ENCODE measurements at places on chromosomes 6 and 20. TPM values are rescaled to one million over a fixed set of nuclear protein-coding genes. Genes with fewer than 3 reads are reported as not detected.
A peak's percentile ranks its signal among the peaks of the same experiment; 100 is the strongest.

The PHF20 gene
- total RNA-seq = 15.0 TPM

DNA sequence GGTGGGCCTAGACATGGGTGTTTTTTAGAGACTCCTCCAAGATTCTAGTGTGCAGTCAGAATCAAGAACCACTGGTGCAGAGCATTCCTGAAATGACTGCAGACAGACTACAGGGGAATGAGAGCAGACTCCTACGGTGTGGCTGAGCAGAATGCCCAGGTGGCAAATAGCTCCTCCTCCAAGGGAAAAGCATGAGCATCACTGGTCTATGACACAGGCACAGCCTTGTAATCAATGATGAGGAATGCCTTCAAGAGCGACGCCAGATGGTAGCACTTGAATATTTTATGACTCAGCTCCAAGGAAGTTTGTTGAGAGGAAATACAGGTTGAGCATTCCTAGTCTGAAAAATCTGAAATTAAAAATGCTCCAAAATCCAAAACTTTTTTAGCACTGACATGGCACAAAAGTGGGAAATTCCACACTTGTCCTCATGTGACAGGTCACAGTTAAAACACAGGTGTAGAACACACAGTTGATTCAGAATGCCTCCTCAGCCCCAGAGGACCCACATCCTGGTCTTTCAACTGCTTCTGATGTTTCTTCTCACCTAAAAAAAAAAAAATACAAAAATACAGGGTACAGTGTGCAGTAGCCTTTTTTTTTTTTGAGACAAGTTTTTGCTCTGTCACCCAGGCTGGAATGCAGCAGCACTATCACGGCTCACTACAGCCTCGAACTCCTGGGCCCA, 10.6 kb upstream of the FAM8A1 start:
- DNase-seq = peak; percentile 84

DNA sequence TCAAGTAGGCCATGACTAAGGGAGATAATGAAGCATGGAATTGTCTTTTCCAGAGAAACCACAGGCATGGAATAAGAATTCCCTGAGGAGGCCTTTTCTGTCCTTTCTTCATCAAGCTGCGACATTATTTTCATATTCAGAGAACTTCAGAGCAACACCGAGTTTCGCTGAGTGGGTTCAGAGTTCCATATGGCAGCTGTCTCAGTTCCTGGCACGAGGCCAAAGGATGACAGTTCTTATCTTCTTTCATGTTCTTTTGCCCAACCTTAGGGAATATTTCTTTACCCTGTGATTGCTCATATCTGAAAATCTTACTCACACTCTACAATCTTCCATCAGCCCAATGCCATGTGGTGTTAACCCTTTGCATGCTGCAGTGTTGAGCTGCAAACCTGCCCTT, 135.3 kb upstream of the BMP2 start:
- DNase-seq = no peak

The ETV7 gene
- 0.99 TPM for total RNA-seq

DNA sequence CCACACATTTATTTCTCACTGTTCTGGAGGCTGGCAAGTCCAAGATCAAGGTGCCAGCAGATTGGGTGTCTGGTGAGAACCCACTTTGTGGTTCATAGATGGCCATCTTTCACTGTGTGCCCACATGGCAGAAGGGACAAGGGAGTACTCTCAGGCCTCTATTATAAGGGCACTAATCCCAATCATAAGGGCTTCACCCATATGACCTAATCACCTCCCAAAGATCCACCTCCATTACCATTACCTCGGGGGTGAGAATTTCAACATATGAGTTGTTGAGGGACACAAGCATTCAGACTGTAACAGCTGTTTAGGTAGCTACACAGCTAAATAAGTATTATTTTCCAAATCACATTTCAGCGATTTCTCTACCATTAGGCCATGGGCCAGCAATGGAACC, 2.5 kb upstream of the PRND start:
- no peak for DNase-seq

- no peak for DNase-seq
These were observed 491.1 kb downstream of the UTRN start for GRCh38 chr6:144776031-144776819.

- no peak for DNase-seq
These were observed 318.2 kb upstream of the POU3F2 start for GRCh38 chr6:98516206-98516605.

GRCh38 chr6:44820321-44820720, 432.8 kb downstream of the CDC5L start:
- no peak for DNase-seq

- DNase-seq = no peak
These were observed 20.6 kb upstream of the TASP1 start for GRCh38 chr20:13659288-13659687.

The MAFB gene
- 0.25 TPM for total RNA-seq

The OR2W1 gene
- total RNA-seq = not detected

DNA sequence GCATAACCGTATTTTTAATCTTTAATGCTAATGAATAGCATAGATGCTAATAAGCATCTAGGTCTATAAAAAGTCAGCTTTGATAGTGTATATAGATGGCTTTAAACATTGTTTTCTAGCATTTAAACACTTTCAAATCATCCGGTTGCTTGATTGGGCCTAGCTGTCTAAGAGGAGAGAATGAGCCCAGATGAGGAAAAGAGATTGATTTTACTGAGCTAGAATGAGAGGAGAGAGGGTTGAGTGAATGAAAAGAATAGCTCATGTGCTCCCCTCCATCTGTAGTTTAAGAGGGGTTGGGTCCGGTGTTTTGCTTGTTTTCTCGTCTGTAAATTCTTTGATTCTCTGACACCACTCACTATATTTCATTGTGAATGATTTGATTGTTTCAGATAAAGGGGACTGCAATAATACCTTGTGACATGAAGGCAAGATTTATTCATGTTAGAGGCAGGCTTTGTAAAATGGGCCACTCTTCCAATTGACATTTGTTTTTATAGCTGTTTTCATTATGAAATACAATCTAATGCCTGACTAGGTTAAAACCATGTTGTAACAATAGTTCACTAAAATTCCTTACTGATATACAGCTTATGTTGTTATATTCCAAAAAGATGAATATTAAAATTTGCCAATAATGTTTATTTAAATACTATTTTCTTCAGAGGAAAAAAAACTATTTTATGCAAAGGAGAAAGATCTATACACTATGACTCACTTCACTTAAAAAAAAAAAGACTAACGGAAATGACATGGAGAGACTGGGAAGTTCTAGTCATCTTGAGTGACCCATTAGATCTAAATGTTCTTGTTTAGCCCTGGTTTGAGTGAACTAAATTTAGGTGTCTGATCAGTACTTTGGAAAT, 3.2 kb downstream of the PTPN1 start:
- no peak for DNase-seq

The MEI4 gene
- total RNA-seq = not detected

The BPIFB2 gene
- total RNA-seq = not detected

The C6orf120 gene
- 17.6 TPM for total RNA-seq

The BTBD9 gene
- 7.1 TPM for total RNA-seq

- no peak for DNase-seq
These were observed 14.5 kb downstream of the COL11A2 start for GRCh38 chr6:33177552-33178446.

DNA sequence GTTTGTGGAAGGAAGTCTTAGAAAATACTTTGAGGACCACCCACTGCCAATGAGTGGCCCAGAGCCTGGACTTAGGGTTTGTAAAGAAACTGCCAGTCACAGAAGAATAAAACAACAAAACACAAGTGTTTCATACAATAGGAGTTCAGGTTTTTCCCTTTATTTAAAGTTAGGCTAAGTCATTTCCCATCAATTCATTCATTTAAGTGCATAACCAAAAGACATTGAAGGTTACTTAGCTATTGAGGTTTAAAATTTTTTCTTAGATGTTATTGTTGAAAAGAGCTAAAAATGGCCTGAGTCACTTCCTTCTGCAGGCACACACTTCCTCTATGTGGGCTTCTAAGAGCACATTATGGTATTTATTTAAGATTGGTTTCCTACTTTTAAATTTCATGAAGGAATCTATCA, 54.2 kb downstream of the ARMC2 start:
- no peak for DNase-seq

The KLC4 gene
- total RNA-seq = 11.6 TPM

DNA sequence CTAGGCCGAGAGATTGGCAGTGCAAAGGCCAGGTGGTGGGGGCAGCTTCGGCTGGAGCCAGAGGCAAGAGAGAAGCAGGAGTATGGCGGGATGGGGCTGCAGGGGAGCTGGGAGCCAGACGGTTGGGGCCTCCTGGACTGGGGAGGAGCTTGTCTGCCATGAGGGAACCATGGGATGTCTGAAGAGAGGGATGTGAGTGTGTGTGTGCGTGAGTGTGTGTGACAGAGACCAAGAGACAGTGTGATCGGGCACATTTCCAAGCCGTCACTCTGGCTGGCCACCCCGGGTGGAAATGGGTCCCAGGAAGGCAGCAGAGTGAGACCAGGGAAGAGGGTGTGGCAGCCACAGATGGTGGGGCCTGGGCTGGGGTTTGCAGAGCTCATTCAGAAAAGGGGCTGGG, 13.8 kb downstream of the PHACTR3 start:
- DNase-seq = no peak

DNA sequence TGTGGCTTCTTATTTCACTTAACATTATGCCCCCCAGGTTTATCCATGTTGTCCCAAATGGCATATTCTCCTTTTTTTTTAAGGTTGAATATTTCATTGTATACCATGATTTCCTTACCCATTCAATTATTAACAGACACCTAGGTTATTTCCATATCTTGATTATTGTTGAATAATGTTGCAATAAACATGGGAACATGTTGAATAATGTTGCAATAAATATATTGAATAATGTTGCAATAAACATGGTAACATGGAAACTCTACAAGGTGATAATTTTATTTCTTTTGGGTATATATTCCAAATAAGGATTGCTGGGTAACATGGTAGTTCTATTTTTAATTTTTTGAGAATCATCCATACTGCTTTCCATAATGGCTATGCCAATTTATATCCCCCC, 648.1 kb downstream of the MMUT start:
- DNase-seq = no peak

The RAET1G gene
- not detected for total RNA-seq

- DNase-seq = no peak
These were observed 387.8 kb downstream of the SMOC2 start for GRCh38 chr6:168828800-168829199.

The SLC35D3 gene
- total RNA-seq = not detected

The LKAAEAR1 gene
- total RNA-seq = not detected

The RNF144B gene
- total RNA-seq = 0.31 TPM

GRCh38 chr6:20814494-20814893, 280.2 kb downstream of the CDKAL1 start:
- DNase-seq = no peak

GRCh38 chr20:38130687-38131587, 34.1 kb downstream of the TGM2 start:
- DNase-seq = no peak
